Liver (tissue), 10 donors: ENCODE measurements at places on chromosomes 12 and 14.

DNA sequence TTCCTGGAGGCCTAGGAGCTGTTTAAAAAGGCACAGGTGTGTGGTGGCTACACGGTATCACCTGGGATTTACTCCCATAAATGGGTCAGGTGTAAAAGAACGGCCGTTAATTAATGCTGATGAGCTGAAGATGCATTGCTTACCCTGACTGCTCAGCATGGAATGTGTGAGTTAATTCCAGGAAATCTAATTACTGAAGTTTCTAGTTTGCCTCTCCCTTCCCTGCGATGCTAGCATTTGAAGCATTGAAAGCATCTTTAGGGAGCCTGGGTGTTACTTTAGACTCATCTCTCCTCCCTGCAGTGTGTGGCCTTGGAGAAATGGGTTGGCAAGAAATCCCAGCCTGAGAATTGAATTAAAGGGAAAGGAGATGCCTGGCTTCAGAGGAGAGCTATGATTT lies 415.9 kb downstream of the FUT8 start:
- no peak for DNase-seq
- H3K27ac ChIP-seq: no peak overlapping the region
- H3K4me3 ChIP-seq: no peak overlapping the region
- no peaks in the 10 kb centered on the region for H3K27me3 ChIP-seq
- H3K4me1 ChIP-seq: no peaks in the 10 kb centered on the region

DNA sequence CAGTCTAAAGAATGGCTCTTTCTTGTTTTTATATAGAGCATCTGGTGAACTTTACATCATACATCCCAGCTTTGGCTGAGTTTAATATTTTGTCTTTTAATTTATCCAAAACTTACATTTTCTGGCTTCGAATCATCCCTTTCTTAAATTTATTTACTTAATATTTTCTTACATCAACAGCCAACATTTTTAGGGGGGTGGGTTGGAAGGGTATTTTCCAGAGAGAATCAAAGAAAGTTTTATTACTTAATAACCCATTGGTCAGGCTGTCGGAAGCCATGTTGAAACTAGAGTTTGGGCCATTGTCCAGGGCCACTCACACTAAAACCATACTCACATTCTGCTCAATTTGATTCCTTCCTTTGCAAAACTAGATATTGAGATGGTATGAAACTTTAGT lies 220.2 kb downstream of the AEBP2 start:
- H3K27me3 ChIP-seq: no peaks in the 10 kb centered on the region
- DNase-seq: no peak
- no peaks in the 10 kb centered on the region for H3K36me3 ChIP-seq
- no peak overlapping the region for H3K4me3 ChIP-seq

DNA sequence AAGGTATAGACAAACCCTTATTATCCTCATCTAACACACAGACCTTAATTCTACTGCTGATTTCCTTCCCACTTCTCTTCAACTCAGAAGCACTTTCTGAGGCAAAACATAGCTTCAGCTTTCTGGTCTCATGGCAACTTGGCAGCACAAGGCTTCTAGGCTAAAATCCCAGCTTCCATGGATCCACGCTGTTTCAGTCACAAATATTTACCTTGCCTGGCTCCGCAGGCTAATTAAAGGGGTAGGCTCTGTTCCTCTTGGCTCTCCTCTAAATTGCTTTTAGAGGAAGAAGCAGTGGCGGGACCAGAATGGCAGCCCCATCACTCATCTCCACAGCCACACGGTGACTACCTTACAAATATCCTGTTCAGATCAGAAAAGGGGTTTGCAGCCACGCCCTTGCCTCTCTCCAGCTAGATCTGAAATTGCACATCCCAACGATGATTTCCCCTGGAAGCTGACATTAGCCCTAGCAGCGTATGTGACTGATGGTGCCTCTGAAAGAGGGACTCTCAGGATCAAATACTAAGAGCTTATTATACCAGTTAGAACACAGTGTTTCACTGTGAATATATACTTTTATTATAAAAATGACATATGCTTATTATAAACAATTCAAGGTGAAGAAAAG lies 221.5 kb upstream of the NUDT4 start:
- H3K27me3 ChIP-seq: no peaks in the 10 kb centered on the region
- H3K27ac ChIP-seq: peak overlapping the region; percentile 66
- H3K4me3 ChIP-seq: no peak overlapping the region
- H3K36me3 ChIP-seq: no peaks in the 10 kb centered on the region

DNA sequence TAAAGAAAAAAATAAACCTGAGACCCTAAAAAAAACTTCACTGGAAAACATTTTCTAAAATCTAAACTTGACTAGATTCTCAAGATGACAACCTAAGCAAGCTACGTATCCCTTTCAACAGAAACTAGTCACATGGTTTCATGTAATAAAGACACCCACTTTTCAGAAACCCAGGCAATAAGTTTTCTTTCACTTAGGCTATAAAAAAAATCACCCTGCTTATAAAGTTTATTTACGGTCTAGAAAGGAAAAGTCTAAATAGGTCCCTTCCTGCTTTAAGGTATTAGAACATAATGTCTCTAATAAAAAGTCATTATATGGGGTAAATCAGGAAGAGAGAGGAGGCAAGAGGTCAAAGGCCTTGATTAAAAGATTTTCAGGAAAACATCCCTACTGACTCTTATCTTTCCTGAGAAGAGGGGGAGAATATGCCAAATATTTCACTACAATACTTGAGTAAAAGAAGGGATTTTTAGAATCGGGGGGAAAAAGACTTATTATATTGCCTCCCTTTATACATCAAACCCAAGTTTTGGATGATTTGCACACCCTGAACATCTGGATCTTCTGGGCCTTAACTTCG lies 9.5 kb downstream of the CLIP1 start:
- DNase-seq: no peak
- H3K27ac ChIP-seq: no peak overlapping the region
- H3K36me3 ChIP-seq: no peaks in the 10 kb centered on the region
- H3K4me1 ChIP-seq: peaks cover 16% of the 10 kb centered on the region
- H3K4me3 ChIP-seq: no peak overlapping the region
- H3K27me3 ChIP-seq: no peaks in the 10 kb centered on the region

DNA sequence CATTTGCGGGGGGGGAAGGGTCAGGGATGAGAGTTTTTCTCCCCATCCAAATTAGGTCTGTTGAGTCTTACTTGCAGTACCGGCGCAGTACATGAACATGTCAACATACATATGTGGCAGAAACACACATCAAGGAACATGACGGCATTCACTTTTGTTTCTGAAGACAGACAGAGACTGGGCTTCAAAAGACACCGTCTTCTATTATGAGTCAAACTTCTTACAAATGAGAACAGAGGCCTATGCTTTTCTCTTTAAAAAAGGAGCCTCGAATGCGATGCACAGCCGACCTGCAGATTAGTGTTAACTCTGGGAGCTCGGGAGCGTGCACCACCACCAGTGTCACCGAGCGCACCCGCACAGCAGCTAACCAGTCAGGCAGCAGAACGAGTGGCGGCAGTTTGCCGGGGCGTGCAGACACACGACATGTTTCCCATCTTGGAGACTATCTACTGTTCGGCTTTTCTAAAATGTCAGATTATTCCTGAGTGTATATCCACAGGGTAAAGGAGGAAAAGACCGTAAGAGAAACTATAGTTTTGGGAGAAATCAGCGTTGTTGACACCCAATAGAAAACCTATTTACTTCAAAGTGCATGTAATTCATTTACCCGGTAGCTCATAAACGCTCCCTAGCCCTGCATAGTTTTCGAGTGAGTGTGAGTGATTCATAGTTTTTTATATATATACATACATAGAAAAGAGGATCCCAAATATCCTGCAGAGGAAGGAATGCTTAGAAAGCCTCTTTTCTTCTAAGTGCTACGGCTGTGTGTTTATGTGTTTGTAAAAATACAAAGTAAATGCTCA lies 33.0 kb downstream of the UBR7 start:
- H3K4me1 ChIP-seq: no peaks in the 10 kb centered on the region
- peaks cover 31% of the 10 kb centered on the region for H3K36me3 ChIP-seq
- H3K27ac ChIP-seq: no peak overlapping the region
- H3K27me3 ChIP-seq: no peaks in the 10 kb centered on the region
- DNase-seq: no peak
- no peak overlapping the region for H3K4me3 ChIP-seq
